ENCODE measurements at places on chromosomes 4 and X.

DNA sequence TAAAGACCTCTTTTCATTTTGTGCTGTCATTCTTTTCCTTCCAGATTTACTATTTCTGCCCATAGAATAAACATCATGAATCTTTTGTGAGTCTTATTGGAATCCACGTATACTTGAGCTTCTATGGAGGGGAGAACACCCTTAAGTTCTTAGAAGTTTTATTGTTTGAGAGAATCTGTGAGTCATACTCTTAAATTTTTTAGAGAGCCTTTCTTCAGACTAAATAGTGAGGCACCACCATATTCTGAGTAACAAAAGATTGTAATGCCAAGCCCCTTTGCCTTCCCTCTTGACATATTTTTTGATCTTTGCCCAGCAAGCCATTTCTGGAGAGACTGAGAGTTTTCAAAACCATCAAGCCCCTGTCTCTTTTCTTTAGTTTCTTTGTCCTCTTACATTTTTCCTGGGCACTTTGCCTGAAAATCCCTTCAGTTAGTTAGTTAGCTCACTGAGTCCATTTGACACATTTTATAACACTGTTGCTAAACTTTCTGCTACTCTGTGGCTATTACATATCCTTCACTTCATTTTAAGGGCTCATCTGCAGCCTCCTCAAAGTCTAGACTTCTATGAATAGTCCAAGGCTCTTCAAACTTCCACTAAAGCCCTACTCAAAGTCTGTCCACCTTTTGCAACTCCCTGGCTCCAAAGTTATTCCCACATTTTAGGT, 65.3 kb upstream of the NDUFC1 start:
- peak; percentile 5 for DNase-seq

DNA sequence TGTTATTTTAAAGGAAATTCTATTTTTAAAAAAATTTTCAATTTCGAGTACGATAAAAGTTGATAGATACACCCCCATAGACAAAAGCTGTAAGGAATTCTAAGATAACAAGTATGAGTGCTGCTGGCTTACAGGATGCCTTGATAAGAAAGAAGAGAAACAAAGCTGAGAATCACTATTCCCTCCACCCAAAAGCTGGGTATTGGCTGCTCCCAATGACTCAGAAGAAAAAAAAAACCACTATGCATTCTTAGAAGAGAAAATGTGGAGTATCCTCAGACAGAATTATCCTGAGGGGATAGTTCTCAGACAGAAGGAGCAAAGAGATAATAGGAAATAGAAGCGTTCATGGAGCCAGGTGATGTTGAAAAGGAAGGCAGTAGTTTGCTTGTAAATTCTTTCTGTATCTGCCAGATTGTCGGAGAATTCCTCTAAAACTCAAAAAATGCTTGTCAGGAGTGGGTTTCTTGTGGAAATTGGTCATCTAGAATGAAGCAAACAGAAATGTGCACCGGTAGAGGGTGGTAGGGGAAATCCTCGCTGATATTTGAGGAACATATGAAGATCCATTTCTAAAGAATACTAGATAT, 217.5 kb upstream of the ADAMTS3 start:
- DNase-seq: no peak

DNA sequence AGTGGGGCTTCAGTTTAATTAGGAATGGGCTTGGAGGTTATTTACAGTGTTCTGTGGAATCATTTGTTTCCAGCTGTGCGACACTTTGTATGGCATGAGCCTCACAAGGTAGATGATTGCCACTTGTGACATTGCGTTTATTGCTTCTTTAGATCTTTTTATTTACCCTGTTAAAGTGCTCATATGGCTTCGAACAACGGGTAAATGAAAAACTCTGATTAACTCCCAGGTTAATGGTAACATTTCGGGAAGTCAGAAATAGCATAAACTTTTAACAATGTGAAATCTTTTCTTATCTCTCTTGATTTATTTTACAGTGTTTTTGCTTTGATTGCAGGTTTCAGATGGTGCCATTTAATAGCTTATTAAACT, 494.3 kb downstream of the IDS start:
- no peak for DNase-seq

- peak; percentile 92 for DNase-seq
These were observed 254.2 kb downstream of the ADAMTS3 start for GRCh38 chr4:72314869-72315268.

GRCh38 chr4:80336582-80336981, 1.1 kb downstream of the CFAP299 start:
- peak; percentile 14 for DNase-seq

- no peak for DNase-seq
These were observed 28.2 kb downstream of the ANXA5 start for GRCh38 chr4:121668368-121669162.

DNA sequence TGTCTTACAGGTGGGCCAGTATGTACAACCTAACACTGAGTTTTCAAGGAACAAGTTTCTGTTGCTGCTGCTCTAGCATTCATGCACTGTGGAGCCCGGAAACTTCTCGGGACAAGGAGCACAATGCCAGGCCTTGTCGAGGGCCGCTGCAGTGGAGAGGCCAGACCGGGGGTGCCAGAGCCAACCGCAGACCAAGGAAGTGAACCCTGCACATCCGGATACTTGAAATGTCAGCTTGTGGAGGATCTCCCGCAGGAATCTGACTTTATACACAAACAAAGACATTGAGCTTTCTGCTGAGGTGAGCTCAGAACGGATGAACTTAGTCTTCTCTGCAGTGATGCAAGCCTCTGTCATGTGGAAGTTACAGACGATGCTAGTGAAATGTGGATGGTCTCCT, 99.5 kb downstream of the ZNF827 start:
- peak; percentile 20 for DNase-seq

DNA sequence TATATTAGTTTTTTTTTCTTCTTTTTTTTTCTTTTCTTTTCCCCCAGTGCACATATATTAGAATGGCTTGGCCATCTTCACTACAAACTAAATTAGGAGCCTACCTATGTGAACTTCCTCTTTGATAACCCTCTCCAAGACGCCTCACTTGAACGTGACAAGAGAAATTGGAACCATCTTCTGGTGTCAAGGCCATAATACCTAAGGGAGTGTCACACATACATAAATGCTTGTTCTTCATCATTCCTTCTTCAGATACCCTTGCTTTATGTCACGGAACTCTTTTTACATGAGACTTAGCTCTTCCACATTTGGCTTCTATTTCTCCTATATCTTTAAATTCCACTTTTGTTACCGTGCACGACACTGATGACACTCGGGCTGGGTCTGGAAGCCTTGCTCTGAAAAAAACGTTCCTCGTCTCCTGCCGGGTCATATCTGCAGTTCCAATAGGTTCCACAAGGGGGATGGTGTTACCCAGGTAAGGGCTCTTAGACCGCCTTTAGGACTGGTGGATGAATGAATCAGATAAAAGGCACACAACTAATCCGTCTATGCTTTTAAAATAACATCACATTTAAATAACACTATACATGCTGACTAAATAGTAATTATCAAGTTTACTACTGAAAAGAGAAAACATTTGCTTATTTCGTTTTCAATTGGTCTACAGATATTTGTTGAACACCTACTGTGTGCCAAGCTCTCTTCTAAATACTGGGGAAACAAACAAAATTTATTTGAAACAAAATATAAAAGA, 19.9 kb downstream of the DGAT2L6 start:
- DNase-seq: peak; percentile 31

GRCh38 chrX:72492499-72492898, 80.1 kb downstream of the HDAC8 start:
- DNase-seq: no peak

DNA sequence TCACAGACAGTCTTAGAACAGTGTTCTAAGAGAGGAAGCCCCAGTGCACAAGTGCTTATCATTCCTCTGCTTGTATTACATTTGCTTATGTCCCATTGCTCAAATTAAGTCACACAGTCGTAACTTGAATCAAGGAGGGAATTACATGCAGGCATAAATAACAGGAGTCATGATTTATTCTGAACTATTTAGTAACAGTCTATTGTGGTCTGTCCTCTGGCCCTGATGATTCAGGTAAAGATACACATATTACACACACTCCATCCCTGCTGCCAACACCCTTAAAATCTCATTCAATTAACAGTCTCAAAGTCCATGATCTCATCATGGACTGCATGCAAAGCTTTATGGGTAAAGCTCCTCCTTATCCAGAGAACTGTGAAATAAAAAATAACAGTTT, 60.1 kb downstream of the GRIA2 start:
- DNase-seq: no peak

DNA sequence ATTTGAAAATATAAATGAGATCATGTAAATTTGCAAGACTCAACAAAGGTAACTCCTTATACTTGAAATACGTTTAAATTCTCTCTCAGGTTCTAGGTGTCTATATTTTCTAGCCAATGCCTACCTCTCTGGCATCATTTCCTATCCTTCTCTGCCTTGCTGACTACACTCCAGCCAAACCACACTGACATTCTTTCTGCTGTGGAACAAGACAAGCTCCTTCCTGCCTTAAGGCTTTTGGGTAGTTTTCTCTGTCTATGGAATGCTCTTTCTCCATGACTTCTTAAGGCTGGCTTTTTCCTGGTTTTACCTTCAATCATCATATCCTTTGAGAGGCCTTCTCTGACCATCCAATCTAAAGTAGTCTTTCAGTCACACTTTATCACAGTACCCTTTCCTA, 201.0 kb downstream of the SPRY1 start:
- no peak for DNase-seq

- DNase-seq: no peak
These were observed 221.0 kb downstream of the SPCS3 start for GRCh38 chr4:176540814-176541213.

- peak; percentile 77 for DNase-seq
These were observed 60.7 kb upstream of the ABCG2 start for GRCh38 chr4:88219099-88219498.

DNA sequence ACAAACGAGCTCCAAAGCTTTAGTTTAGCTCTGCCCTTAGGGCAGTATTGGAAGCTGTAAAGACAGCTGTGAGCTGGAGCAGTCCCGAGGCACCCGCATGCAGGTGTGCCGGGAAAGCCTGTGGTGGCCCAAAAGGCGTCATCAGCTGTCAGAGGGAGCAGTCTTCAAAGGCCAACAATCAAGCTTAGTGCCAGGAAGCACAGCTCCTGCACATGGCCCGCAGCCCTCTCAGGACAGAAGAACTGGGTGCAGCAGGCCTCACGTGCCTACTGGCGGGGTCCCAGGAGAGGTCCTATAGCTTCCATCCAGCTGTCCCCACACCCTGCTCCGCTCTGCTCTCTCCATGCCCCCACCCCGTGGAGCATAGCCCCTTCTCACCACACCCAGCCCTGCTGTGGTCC, 92.2 kb upstream of the TRIM2 start:
- DNase-seq: no peak

- DNase-seq: no peak
These were observed 19.2 kb upstream of the SPON2 start for GRCh38 chr4:1191621-1192020.

DNA sequence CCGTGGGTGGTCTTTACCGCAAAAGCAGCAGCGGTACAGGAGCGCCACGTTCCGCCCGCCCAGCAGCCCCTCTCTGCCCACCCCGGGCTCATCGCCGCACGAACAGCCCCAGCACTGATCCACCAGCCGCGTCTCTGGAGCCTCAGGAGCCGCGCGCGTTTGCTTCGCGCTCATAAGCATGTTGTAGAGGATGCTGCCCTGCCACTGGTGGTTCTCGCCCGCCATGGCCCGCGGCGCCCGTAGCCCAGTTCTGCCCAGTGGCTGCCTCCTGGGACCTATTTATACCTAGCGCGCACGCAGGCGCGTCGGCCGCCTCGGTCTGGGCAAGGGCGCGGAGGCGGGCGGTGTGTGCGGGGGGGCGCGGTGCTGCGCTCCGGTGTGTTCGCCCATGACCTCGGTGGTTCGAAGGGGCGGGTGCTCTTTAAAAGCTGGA, at the start of gene NR0B1:
TSS of gene NR0B1 (minus strand) at position 252 of the 433 bp plus-strand sequence. CDS start at position 225, 27 bp downstream.
- no peak for DNase-seq

- DNase-seq: peak; percentile 68
These were observed 46.1 kb upstream of the LGI2 start for GRCh38 chr4:25076625-25077398.

DNA sequence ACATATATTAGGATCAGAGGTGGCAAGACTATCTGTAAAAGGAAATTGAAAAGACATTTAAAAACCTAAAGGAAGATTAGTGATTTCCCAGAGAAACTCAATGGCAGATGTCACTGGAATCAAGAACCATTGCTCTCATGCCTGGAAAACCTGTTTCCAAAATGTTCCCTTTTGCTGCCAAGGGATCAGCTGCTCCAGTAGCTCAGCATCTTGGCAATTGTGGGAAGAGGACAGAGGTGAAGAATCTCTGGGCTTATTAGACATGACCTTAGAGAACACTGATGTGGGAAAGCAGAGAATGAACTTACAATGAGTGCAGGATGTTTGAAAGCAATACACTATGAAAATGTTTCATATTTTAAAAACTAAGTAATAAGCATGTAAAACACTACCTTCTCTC, 98.3 kb downstream of the SHROOM3 start:
- DNase-seq: peak; percentile 69

DNA sequence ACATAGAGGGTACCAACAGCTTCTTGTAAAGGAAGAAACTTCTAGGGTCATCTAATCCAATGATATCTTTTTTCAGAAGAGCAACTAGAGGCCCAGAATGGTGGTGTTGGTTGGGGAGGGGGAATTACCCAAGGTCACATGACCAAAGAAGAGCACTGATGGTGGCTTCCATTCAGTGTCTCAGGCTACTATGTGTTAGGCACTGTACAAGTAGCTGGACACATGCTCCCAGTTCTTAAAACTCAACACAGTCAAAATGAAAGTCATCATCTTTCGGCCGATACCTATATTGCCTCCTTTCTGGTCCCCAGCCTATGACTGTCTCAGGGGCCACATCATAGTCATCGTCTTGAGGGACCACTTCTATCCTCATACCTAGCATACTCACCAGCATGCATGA, 88.1 kb downstream of the ARHGAP6 start:
- no peak for DNase-seq

GRCh38 chrX:65744965-65745364, 77.5 kb downstream of the MSN start:
- no peak for DNase-seq

DNA sequence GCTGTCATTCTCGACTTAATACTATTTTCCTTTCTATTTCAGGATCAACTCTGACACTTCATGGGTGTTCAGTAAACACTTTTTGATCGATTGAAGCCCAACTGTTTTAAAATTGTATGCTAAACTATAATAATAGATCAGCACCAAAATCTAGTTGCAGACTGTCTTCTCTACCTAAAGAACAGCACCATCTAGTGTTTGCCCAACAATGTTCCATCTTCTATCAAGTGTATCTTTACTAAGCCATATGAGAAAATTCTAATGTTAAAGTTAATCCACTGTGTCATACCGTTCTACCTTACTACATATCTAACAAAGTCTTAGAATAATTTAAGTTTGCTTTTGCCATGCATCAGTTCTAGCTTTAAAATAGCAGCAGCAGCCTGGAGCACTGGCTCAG, 113.0 kb upstream of the PRDX4 start:
- peak; percentile 47 for DNase-seq

DNA sequence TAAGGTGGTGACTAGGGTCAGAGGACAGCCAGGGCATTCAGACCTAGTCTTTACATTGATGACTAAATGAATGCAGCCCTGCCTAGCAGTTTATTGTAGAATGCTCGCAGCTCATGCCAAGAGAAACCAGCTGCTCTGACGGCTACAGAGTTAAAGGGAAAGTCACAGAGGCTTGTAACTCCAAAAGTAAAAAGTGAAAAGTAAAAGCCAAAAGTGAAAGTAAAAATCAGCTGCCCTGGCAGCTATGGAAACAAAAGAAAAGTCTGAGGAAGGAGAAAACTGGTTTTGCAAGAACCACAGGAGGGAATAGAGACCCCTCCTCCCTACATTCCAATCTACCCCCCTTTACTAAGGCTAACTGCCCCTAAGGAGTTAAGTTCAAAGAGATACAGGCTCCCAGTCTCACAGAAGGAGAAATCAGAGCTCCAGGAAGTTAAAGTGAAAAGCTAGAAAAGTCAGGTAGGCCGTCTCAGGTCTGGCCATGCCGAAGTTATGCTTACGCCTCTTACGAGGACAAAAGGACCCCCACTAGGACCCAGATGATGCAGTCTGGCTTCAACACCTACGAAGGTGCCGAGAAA, 6.0 kb downstream of the GAGE10 start:
- peak; percentile 57 for DNase-seq
